ENCODE measurements at places on chromosomes 4 and X. TPM values are rescaled to one million over a fixed set of nuclear protein-coding genes. Genes with fewer than 3 reads are reported as not detected.

- DNase-seq: no peak
These were observed 6.8 kb downstream of the LHFPL1 start for GRCh38 chrX:112672788-112673560.

GRCh38 chr4:7029212-7029611 lies 14.0 kb upstream of the TADA2B start:
- DNase-seq: no peak

GRCh38 chrX:134741746-134742145 lies 83.5 kb upstream of the PLAC1 start:
- DNase-seq: no peak

GRCh38 chrX:45138525-45138924 lies 62.2 kb downstream of the DIPK2B start:
- no peak for DNase-seq

- DNase-seq: peak; percentile 70
These were observed 21.0 kb downstream of the MSN start for GRCh38 chrX:65688403-65688871.

- no peak for DNase-seq
These were observed 72.0 kb upstream of the MED14 start for GRCh38 chrX:40807384-40807783.

DNA sequence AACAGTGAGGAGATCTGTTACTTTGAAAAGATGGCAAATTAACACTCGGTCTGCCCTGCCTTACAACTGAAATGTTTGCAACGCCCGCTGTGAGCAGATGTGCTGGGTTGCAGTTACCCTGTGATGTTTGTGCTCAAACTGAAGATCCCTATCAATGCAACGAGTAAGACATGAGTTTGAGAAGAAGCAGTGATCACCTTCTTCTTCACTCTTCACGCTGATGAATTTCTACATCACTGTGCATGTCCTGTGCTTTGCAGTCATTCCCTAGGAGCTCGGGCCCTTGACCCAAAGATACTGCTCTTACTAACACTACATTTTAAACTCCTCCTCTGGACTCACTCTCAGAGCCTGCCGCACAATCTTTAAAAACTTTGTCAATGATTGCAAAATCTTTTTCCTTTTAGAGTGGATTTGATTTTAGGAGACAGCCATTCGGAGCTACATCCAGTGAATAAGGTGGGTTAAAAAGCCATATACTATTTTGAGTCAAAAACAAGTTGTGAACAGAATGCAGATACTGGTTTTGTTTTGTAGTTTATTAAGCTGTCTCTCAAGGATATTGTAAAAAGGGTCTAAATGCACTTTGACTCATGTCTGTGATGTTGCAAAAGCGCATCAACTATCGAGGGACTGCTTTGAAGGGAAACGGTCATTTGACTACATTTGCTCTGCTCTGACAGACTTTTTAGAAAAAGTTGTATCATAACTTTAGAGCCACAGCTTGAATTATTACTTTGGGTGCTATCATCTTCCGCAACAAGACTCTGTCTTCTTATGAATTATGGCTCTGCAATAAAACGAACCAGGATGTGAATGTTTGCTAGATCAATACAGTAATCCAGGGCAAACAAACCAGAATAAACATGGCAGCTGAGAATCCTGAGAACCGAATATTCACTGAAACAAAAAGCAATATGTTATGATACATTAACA lies 5.7 kb upstream of the RHOH start:
- DNase-seq: peak; percentile 50

DNA sequence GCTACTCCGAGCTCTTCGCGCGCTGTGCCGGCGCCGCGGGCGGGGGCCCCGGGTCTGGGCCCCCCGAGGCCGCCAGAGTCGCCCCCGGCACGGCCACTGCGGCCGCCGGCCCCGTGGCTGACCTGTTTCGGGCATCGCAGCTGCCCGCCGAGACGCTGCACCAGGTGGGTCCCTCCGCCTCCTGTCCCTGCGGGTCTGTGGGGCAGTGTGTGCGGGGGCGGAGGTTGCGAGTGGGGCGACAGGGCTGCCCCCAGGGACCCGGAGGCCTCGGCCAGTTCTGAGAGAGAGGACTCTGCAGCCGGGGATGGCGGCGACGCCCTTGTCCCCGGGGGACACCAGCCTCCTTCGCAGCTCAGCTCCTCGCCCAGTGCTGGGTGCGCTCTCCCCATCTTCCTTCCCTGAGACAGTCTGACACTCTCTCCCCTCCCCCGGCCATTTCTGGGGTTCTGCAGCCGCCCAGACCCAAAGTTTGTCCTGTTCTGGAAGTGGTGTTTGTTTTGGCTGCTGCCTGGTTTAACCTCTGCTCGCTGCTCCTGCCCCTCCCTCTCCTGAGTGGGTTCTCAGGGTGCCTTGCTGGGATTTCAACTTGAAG lies 609 bp downstream of the REPS2 start:
- DNase-seq: no peak

GRCh38 chr4:15558561-15558960 lies 88.9 kb downstream of the CC2D2A start:
- DNase-seq: no peak

DNA sequence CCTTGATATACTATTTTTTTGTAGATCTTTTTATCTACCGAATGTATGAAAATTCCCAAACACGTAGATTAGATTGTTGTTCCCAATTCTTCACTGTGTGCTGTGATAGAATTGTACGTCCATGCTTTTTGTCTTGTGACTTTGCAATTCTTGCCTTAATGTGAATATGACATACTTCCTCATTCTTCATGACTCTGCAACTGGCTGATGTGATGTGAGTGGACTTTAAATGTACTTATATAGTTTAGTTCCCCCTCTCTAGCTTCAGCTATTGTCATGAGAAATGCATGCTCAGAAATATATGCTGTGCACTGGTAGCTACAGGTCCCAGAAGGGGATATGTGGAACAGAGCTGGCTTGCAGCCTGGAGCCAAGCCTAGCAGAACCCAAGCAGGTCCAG lies 89.4 kb downstream of the FTHL17 start:
- no peak for DNase-seq

DNA sequence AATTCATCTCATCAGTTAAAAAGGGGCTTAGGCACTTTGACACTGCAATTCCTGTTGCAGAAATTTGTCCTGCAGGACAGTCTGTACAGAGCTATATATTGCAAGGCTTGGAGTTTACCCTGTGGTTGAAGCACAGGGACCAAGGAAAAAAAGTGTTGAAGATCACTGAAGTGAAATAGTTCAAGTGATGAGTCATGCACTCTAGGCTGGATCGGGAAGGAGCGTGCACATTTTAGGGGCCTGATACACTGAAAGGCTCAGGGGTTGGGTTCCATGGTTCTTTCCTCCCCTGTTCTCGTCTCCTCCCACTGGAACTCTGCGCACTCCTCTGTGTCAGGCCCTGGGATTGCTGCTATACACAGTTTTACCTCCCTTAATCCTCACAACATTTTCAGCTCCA lies 104.9 kb upstream of the ARMCX2 start:
- peak; percentile 1 for DNase-seq

- DNase-seq: no peak
These were observed 256.3 kb downstream of the KCNIP4 start for GRCh38 chr4:21692241-21692640.

DNA sequence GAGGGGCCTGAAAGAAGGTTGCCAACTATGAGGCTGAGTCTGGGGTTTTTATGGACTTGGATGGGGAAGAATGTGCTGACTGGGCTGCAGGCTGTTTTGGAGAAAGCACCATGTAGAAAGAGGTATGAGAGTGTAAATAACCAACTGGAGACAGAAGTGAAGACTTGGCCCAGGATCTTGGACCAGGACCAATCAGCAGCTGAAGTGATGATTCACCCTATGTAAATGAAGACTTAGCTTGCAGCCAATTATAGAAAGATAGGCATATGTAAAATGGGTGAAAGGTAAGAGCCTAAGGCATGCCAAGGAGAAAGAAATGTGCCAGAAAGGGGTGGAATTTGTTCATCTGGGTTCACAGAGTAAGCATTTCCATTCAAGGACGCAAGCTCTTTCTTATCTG lies 856.7 kb upstream of the PRKX start:
- peak; percentile 40 for DNase-seq

DNA sequence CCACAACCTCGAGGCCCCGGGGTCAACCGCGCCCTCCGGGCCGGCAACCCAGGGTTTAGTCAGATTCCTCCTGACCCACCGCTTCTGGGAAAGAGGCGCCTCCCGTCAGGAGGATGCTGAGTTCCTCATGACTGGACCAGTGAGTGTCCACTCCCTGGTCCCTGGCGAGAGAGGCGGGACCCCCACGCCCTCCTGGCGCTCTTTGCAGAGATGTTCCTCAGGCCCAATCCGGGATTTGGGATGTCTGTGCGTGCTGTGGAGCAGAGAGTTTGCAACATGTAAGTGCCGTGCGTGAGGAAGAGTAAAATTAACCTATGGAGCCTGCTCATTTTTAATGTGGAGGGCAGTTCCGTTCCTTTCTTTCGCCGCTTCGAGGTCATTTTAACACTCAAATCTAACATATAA lies 824 bp upstream of the UGDH start:
- peak; percentile 54 for DNase-seq

DNA sequence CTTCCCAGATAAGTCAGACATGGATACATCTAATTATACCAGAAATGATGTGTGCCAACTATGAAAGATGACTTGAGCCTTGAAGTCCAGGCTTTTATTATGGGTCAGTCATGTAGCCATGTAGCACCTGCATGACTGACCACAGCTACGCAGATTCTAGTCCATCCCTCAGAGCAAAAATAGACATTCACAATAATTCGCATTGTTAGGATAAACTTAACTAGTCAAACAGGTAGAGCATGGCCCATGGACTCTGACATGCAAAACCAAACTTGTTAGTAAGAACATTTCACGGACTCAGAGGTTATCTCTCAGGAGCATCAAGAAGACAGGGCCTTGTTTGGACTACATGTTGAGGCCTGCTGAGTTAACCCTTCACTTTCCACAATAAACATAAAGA lies 132.6 kb downstream of the PWWP3B start:
- peak; percentile 62 for DNase-seq

- peak; percentile 65 for DNase-seq
These were observed 173.5 kb upstream of the C1QTNF7 start for GRCh38 chr4:15254236-15254880.

GRCh38 chrX:78957049-78957767 lies 12.0 kb downstream of the P2RY10 start:
- DNase-seq: no peak

DNA sequence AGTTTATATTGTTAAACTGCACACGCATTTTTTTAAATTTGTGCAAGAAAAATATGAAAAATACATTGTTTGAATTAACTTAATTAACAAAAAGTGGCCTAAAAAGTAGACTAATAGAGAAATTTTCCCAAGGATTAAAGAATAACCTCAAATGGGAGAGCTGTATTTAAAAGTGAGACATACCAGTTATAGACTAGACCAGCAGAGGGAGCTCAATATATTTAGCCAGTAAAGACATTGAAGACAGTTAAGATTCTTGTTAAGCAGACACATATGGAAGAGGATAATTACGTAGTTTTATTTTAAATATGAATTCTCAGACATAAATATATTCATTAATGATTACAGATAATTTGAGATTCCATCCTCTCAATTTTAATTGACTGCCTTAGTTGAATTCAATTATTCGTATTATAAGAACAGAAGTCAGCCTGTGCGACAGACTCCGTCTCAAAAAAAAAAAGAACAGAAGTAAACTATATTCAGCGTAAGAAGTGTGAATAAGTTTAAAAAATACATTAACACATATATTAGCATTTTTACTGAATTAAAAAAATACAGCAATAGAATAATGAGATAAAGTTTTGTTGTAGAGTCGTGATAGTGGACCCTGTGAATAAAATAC lies 64.8 kb downstream of the GLRA3 start:
- peak; percentile 54 for DNase-seq

- peak; percentile 42 for DNase-seq
These were observed 18.2 kb upstream of the ABLIM2 start for GRCh38 chr4:8176547-8177399.

DNA sequence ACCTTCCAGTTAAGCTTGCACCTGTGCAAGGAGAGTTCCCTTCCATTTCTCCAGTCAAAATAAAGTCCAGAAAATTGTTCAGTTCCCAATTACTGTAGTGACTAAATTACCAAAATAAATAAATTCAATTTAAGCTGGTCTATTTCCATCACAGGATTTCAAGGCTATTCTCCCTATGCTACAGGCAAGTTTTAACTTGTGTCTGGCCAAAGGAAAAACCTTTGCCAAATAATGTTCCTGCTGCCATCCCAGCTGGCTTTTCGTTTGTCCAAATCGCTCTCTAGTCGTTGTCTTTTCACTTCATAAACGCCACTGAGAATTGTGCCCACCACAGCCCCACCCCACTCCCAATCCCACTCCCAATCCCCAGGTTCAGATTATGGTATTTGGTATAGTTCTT lies 2.4 kb downstream of the KCTD8 start:
- DNase-seq: peak; percentile 15

The F11 gene
- not detected for total RNA-seq

The C1GALT1C1 gene
- 16.8 TPM for total RNA-seq

The ZC4H2 gene
- 1.3 TPM for total RNA-seq

The PHEX gene
- 16.6 TPM for total RNA-seq

The PKD2 gene
- 12.4 TPM for total RNA-seq

The SPANXA2 gene
- total RNA-seq: not detected
